Activated gamma-delta T cell treated with anti-CD3 and anti-CD28 coated beads, Interleukin-2, amount 50 U/mL, for 16 hours (primary cell): ENCODE measurements at places on chromosomes 4 and X.

DNA sequence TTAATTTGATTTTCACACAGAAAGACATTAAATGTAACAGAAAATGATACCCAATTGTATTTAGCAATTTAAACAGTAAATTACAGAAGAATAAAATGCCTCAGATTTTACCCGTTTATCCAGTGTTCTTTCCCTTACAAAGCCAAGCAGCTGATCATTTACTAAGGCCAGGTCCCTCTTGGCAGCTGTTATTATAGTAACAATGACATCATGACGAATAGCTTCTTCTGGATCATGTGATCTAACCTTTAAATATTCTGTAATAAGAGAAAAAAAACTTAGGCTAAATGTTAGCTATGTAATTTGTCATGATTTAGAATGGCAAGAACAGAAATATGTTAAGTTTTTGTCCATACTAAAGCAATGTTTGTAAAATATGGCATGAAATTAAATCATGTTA is 69.4 kb downstream of the PDS5A start:
- DNase-seq, result no peak

GRCh38 chrX:103637604-103638338 is 9.0 kb downstream of the TCEAL1 start:
- no peak for DNase-seq

DNA sequence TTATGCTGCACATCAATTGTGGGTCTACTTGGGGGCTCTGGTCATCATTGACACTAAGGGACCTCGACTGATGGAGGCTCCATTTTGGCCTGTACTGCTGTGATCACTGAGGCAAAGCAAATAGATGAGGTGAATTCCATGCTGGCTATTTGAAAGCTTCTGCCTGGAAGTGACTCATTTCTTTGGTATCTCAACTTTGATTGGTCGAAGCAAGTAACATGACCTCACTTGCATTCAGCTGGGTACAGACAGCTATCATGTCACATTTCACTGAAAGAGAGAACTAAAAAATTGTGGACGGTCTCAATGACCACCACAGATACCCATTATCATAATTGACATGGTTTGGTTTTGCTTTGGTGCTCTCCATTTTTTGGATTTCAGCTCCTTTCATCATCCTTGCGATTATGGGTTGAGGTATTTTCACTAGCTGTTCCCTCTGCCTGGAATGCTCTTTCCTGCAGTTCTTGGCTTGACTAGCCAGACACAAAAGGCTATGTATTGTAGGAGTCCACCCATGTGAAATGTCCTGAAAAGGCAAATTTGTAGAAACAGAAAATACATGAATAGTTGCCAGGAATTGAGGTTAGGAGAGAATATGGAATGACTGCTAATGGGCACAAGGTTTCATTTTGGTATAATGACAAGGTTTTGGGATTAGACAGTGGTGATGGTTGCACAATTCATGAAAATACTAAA is 369.2 kb upstream of the LCORL start:
- no peak for DNase-seq

DNA sequence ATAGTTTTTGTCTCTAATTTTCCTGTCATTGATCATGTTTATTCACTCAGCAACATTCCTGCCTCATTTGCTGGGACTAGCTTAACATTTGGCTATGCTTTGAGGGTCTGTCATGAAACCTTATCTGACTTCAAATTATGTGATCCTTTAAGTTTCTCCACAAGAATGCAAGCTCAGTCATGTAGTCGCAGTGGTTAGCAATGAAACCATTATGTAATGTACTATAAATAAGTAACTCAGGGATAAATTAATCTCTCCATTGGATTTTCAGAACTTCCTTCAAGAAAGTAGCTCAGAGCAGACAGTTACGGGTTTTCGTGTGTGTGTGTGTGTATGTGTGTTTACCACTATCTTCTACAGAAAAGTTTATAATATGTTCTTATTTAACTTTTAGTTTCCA is 993.6 kb downstream of the ADGRL3 start:
- DNase-seq, result no peak

DNA sequence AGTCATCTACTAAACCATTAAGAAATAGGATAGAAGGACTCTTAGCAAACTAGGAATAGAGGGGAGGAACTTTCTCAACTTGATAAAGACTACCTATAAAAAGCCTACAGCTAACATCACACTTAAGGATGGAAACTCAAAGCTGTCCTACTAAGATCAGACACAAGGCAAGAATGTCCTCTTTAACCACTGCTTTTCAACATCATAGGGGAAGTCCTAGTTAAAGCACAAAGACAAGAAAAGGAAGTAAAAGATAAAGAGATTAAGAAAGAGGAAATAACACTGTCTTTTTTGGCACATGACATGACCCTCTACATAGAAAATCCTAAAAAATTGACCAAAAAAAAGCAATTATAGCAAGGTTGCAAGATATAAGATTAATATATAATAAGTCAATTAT is 136.6 kb downstream of the FBXW7 start:
- DNase-seq, result no peak

DNA sequence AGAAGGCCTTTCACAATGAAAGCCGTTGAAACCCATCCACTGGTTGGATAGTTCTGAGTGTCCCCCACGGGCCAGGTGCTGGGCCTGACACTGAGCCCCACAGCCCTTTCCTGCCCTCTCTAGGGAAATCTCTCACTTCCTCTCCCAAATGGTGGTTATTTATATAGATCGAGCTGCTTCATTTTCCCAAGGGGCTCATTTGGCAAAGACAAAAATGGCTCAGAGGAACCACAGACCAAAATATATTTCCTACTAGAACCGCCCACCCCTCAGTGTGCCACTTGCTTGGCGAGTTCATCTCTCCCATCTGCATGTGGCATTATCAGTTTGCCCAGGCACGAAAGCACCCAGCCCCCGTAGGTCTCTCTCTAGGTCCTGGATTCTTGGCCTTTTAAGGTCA is 53.3 kb upstream of the STIM2 start:
- no peak for DNase-seq

DNA sequence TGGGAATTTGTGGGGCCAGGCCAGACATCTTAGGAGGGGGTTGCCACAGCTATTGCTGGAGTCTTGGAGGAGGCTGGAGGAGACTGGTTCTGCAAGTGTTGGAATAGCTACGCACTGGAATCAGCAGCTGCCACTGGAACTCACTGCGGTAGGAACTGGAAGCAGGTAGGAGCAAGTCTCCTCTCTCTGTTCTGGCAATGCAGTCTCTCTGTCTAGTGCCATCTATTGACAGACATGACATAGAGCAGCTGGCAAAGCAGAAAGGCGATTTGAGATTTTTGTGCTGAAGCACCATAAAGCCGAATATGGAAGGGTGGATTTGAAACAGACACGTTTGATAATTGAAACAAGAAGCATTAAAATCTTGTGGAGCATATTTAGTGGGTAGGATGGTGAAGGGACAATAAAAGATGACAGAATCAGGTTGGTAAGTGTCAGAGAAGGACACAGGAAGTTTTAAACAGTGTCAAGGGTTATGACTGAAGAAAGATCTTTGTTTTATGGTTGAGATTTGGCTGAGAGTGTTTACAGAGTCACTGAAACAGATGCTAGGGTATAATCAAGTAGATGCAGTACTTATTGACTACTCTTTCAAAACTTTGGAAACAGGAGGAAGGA is 23.5 kb upstream of the SYNPO2 start:
- no peak for DNase-seq

DNA sequence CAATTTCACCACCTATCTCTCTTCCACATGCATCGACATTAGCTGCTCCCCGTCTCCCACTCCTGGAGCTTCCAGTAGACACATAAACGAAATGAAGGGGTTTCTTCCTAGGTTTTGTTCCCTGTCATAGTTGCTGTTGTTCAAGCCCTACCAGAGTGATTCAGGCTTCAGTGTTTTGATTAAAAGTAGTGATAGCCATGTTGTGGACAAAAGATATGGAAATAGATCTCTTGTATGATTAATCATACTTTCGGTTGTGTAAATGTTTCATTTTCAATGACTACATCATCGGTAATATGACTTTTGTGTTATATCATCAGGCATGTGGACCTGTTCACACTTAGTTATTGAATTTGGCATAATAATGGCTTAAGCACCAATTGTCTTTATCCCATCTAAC is 96.5 kb upstream of the KLF3 start:
- DNase-seq, result no peak

DNA sequence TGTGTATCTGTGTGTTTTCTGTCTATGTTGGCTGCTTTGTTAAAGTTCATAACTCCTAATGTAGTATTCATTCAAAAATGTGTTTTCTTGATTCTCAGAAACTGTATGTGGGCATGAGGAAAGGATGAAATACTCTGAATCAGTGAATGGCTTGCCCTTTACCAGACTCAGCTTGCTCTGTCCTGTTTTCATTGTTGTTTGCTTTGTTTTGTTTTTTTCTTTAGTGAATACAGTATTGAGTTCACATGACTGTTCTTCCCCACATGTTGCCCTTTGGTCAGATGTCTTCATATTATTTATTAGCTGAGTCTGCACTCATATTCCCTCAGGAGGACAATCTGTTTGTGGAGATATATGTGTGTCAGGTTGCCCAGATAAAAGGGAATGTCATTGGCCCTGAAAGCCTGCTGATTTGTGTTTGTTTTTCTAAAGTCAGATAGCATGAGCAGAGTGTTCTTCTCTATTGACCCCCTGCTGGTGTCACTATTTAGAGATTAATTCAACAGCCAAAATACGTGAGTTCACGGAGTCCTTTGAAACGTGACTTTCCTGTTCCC is 1184.4 kb downstream of the RPA4 start:
- DNase-seq, result no peak

DNA sequence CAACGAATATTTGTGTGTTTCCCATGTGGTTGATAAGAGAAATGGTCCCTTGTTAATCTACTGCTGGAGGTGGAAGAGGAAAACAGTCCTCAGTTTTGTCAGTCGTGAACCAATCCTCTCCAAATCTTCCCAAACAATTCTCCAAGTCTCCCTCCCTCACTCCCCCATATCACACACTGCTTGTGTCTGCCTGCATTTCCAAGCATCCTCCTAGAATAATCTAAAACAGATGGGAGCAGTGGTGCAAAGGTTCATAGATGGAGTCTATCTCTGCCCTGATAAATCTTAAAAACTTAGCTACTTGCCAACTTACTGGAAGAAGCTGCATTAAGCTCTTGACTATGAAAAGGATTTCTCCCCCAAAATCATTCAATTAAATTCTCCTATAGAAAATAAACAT is 43.7 kb upstream of the SH3KBP1 start:
- DNase-seq, result no peak

- no peak for DNase-seq
Measured at GRCh38 chr4:151489462-151490203, 80.7 kb downstream of the FHIP1A start.

DNA sequence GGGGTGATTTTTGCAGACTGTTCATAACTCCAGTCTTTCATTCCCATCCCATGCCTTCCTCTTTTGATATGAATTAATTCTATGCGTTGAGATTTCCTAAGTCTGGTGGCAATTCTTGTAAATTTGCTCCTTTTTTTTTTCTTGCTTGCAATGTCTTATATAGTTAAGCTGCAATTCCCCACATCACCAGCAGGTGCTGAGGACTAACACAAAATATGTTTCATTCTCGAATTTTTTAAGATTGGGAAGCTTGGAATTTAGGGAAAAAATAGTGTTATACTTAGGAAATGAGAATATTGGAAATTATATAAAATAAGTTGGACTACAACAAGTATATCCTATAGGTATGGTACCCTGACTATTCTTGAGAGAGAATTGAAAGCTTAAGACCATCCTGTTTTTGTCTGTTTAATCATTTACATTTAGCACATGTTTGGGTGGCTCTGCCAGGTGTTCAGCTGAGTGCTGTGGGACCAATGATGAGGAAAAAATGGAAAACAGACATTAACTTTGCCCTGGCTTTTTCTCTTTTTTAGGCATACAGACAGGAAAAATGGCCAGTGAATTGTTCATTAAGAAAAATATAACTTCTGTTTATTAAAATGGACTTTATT is 30.2 kb downstream of the AFF2 start:
- DNase-seq, result no peak

GRCh38 chr4:23305026-23305425 is 584.8 kb downstream of the PPARGC1A start:
- no peak for DNase-seq

- DNase-seq, result no peak
Measured at GRCh38 chrX:152946681-152947080, 47.2 kb downstream of the PNMA5 start.
